ENCODE measurements at places on chromosomes 5 and 9.

GRCh38 chr5:73792687-73793320 lies 166.8 kb downstream of the ARHGEF28 start:
- peak; percentile 81 for DNase-seq

DNA sequence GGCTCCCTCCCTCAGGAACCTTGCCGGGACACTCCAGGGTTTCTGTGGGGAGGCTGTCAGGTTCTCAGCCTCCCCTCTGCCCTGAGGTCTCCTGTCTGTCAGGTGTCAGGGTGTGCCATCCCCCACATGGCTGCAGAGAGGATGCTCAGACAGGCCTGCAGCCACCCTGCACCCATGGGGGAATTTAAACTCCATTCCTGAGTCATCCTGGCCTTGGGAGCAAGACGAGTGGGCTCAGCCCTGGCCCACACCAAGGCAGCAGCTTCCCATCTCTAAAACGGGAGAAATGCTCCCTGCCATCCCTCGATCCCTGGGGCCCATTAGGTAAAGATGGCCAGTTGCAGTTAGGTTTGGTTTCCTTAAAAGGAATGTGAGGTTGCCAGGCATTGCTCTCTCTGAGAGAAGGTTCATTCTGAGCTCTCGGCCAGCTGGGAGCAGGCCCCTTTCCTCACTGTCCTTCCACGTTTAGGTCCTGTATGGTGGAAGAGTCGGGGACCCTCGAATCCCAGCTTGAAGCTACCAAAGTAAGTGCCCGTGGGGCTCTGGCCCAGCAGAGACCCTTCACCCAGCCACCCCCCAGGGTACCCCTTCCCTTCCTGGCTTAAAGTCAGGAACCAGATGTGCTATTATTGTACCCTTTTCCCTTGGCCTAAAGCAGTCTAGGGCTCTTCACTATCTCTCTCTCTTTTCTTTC lies 26.6 kb downstream of the DYNC2I2 start:
- DNase-seq, result no peak

- DNase-seq, result no peak
Measured at GRCh38 chr9:121958530-121958929, 134.6 kb downstream of the TTLL11 start.

- no peak for DNase-seq
Measured at GRCh38 chr5:171619744-171620143, 165.9 kb upstream of the SMIM23 start.

DNA sequence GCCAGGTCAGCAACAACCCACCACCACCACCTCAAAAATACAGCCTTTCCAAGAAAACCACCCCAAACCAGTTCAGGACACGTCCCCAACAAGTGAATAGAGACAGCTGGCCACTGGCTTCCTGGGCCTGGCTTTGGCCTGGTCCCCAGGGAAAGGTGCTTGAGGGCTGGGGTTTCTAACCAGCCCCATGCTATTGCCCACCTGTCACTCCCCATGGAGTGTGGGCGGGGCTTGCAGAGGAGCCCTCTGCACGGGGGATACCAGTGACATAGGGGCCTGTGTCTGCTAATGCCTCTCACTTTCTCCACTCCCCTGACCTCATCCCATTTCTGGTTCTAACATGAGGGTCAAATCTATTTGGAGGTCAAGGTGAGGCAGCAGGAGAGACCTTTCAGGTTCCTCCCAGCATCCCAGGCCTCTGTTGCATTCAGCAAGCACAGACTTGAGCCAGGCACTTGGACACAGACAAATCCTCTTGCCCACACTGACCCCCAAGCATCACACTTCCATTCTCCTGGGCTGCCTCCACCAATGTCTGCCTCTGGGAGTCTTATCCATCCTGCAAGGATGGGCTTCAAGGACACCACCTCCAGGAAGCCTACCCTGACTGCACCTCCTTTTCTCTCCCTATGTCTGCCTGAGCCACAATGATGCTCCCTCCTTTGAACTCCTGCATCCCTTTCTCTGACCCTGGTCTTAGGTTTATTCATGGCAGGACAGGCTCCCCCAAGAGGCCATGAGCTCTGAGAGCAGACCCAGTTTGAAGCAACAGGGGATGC lies 16.1 kb upstream of the TTLL11 start:
- no peak for DNase-seq

- no peak for DNase-seq
Measured at GRCh38 chr9:21835121-21835520, 32.7 kb downstream of the MTAP start.

GRCh38 chr9:102841376-102841775 lies 153.8 kb upstream of the CYLC2 start:
- DNase-seq, result no peak

DNA sequence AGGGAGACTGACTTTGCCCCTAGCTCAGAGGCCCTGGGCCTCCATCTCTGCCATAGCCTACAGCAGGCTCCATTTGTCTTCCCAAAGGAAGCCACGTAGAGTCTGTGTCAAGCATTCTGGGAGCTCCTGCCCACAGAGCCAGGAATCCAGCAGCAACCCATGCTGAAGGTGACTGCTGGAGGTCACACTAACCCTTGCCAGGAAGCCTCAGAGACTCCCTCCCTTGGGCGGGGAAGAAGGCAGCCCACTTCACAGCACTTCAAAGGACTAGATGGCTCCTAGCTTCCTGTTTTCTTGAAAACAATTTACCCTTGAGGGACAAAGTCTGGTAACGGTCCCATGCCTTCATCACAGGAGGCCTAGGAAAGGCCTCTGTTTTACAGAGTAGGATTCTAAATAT lies 1.7 kb downstream of the CKMT2 start:
- DNase-seq, result no peak

DNA sequence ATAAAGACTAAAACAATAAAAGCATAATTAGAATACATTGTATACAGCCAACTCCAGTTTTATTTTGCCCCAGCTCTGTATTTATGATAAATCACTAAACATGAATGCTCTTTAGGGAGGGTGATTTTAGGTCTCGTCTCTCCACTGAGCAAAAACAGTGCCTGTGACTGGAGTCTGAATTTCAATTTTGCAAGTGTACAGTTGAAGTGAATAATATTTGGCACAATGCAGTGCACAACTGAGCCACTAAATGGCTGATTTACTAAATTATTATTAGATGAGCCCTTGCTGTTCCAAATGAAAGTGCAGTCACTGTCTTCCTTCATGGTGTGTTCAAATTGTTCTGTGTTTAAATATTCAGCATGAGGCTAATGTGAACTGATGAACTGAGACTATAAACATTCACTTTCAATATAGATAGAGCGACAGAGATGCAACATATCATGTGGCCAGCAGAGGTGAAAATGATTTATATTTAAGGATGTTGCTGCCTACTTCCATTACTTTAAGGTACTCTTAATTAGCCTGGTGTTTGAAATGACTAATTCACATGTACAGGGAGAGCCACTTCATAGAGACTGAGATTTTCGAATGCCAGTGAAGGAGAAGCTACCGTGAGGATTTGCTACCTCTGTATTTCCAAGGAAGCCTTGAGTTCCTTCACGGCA lies 375.1 kb downstream of the EBF1 start:
- no peak for DNase-seq

GRCh38 chr5:36690041-36690961 lies 83.9 kb downstream of the SLC1A3 start:
- peak; percentile 81 for DNase-seq

DNA sequence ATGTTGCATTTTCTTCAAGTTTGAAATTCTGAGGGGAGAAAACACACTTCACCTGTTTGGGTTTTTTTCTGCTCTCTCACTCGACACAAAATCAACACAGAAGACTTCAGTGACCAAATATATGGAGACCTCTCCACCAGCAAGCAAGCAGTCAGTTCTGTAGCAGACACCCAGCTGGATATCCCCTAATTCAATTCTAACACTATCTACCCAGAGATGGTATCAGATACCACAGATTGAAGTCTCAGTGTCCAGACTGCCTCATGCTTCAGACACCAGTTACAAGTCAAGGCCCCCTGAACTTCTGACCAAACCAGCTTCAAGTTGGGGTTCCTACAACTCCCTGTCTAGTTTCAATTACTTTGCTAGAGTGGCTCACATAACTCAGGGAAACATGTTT lies 97.8 kb downstream of the INVS start:
- DNase-seq, result no peak

DNA sequence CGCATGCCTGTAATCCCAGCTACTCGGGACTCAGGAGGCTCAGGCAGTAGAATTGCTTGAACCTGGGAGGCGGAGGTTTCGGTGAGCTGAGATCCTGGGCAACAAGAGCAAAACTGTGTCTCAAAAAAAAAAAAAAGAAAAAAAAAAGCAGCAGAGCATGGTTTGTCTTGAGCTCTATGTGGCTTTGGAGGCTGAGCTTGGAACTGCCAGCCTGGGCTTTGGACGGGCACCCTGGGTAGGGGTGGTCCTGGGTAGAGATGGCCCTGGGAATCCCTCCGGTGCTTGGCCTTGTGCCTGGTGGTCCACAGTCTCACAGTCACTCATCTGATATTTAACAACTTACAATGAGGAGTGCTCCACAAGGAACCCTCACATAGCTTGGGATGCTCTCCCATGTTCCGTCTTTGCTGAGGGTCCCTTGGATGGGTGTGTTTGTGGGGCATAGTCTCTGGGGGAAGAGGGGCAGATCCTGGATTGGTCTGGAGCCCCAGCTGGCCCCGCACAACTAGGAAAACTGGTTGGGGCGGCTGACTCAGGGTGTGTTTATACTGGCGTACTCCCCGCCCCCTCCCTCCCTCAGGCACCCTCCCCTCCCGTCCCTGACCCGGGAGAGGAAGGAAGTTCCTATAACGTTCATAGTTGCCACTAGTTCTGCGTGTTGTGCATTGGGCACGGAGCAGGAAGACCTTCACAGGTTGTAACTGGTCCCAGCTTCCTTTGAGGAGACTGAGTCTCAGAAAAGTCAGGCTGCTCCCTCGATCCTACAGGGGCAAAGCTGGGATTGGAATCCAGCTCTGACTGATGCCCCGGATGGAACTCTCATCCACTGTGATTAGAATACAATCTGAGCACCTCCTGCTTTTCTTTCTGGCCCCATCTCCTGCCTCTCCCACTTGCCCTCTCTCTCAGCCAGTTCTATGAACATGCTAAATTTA lies 11.2 kb downstream of the IER5L start:
- no peak for DNase-seq

GRCh38 chr9:9004810-9005209 lies 1205.2 kb upstream of the DMAC1 start:
- peak; percentile 17 for DNase-seq

DNA sequence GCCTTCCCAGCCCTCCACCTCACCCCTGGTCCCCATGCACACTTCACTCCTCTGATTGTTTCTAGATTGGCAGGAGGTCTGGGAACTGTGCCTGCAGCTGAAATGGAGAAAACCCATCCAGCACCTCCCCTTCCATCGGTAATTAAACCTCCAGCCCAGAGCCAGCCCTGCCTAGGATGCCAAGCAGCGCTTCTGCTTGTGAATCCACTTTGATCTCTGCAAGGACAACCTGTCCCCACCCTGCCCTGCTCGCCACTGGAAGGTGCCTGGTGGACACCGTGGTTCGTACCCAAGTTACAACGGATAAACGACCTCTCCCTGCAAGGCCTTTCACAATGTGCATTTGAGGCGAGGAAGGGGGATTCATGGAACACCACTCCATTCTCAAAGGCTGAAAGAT lies 50.6 kb downstream of the IRX2 start:
- no peak for DNase-seq

GRCh38 chr9:116720111-116720510 lies 33.0 kb downstream of the TRIM32 start:
- no peak for DNase-seq

- DNase-seq, result no peak
Measured at GRCh38 chr9:125998837-125999503, 251.8 kb downstream of the PBX3 start.

DNA sequence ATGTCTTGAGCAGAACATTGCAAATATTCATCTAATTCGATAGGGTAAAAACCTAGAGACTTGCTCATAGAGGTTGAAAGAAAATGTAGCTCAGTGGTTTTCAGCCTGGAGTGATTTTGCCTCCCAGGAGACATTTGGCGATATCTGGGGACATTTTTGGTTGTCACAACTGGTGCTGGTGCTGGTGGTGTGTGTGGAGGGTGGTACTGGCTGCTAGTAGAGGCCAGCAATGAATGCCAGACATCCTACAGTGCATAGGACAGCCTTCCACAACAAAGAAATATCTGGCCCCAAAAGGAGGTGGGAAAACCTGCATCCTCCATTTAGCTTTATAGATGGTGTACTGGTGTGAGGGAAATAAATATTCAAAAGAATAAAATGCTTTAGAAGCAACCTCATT lies 2.1 kb upstream of the BASP1 start:
- DNase-seq, result no peak

GRCh38 chr5:175343308-175343707 lies 100.7 kb downstream of the DRD1 start:
- DNase-seq, result no peak

DNA sequence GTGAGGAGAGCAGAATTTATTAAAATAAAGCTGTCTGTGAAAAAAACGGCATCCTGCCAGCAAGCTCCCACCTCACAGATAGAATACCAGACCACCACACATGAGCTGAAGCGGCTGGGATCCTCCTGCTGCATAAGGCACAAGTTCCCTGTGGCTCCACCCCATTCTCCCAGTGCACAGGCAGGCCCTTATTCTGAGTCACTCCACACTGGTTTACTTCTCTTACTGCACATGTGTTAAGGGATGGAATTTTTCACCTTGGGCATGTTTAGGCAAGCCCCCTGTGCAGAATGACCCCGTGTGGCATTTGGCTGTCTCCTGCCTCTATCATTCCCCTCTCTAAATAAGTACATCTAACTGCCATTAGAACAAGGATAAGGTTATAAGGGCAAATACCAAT lies 115.0 kb upstream of the ELAVL2 start:
- no peak for DNase-seq

- no peak for DNase-seq
Measured at GRCh38 chr9:121756474-121757280, 105.2 kb downstream of the DAB2IP start.

- DNase-seq, result no peak
Measured at GRCh38 chr9:84993105-84993504, 323.6 kb downstream of the NTRK2 start.

DNA sequence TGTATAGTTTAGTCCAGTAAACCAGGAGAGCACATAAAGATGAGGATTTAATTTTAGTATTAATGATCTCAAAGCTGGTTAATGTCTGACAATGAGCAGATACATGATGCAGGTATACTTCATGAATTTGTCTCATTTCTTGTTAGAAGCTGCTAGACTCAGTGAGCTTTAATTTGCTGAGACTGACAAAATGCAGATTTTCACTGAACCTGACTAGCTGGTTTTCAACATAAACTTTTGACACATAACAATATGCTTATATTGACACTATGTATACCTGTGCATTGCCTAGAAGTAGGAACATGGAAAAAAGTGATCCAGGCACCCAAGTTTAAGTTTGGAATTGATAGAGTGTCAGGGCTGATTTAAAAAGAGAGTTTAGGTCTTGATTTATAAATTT lies 10.8 kb downstream of the UBLCP1 start:
- no peak for DNase-seq

GRCh38 chr9:86135371-86135770 lies 36.0 kb upstream of the GOLM1 start:
- no peak for DNase-seq

GRCh38 chr5:56596155-56596554 lies 219.2 kb upstream of the MAP3K1 start:
- DNase-seq, result no peak

GRCh38 chr9:137295238-137295811 lies 6.7 kb downstream of the NRARP start:
- peak; percentile 51 for DNase-seq
